Cardiac fibroblast (primary cell): ENCODE measurements at places on chromosomes 6 and 20.

DNA sequence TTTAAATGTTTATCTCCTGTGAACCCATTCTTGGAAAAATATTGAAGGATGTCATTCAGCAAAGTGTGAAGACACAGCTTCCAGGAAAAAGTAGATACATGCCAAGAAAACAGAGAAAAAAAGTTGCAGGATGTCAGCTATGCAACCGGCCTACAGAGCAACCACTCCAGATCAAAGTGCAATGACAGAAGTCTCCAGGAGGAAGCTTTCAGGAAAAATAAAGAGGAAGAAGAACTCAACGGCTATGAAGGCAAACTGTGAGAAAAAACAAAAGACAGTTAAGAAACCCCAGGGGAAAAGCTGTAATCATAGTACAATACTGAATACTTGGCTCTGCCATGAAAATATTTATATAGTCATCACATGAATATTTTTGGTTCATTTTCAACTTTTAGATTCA is 30.6 kb downstream of the REPS1 start:
- peak; percentile 74 for DNase-seq

- no peak for DNase-seq
Measured at GRCh38 chr6:5718231-5718947, 288.3 kb downstream of the NRN1 start.

DNA sequence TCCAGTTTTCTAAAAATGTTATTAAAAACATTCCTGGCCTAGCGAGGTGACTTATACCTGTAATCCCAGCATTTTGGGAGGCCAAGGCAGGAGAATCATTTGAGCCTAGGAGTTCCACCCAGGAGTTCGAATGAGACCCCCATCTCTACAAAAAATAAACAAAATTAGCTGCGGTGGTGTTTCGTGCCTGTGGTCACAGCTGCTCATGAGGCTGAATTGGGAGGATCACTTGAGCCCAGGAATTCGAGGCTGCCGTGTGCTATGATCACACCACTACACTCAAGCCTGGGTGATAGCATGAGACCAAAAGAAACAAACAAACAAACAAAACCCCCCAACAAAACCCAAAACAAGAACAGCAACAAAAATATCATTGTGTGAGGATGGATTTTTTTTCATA is 19.8 kb upstream of the POLR1H start:
- DNase-seq, result no peak

DNA sequence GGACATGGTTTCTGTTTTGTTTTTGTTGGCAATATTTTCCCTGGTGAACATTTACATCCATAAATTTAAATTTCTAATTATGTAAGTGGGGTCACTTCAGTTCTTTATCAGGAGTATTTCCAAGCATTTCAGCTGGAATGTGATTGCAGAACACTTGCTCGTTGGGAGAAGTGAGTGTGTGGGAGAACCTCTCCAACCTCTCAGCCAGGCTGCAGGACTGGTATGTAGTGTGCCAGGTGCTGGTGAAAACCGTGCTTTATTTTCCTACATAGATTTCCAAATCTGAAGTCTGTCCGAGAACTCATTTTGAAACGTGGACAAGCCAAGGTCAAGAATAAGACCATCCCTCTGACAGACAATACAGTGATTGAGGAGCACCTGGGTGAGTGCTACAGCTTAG is 6.3 kb downstream of the RPL7L1 start:
- DNase-seq, result no peak

GRCh38 chr6:156309017-156309416 is 468.2 kb upstream of the ARID1B start:
- no peak for DNase-seq

DNA sequence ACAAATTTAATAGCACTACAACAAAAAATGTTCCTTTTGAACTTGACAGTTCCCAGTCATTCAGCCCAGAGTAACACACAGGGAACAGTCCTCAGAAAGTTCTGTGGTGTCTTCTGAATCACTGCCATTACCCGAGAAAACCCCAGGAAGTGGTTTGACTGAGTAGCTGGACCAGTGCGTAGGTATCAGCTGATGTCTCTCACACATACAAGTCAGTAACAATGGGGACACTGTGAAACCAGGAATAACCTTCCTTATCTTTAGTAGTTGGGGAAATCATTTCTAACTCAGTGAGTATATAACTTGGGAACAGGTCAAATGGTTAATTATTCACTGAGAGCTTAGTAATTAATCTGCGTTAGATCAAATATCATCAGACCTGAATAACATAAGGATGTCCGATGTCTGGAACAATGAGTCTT is 73.1 kb downstream of the HIVEP2 start:
- peak; percentile 95 for DNase-seq
